MV-4-11 (cell line): ENCODE measurements at places on chromosomes 3 and 15.
A peak's percentile ranks its signal among the peaks of the same experiment; 100 is the strongest.

DNA sequence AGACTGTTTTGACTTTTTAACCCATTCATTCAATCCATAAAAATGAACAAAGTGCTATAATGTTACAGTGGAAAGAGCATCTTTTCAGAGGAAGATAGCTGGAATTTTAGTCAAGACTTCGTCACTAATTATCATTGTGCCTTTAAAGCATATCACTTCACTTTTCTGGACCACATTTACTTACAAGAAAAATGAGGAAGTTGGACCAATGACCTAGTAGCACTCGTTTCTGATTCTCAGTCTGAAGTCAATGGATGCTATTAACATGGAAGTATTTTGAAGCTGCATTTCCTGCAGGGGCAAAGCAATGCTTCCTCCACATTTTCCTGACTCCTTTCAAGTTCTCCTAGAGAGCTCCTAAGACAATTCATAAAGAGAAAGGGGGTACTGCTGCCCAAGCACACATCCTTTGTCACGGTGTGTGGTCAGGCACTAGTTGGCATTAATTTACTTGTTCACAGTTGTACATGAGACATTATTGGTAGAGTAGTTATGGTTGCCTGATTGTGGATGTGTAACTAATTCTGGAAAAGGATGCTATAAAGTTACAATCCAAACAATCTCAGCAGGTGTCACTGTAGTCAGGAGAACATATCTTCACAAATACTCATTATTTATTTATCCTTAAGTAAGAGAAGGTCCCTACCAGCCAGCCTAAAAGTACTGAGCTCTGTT is 1049.1 kb downstream of the FHIT start:
- DNase-seq = peak; percentile 63

GRCh38 chr15:34620814-34621213 is 37.4 kb upstream of the GOLGA8B start:
- peak; percentile 56 for DNase-seq

DNA sequence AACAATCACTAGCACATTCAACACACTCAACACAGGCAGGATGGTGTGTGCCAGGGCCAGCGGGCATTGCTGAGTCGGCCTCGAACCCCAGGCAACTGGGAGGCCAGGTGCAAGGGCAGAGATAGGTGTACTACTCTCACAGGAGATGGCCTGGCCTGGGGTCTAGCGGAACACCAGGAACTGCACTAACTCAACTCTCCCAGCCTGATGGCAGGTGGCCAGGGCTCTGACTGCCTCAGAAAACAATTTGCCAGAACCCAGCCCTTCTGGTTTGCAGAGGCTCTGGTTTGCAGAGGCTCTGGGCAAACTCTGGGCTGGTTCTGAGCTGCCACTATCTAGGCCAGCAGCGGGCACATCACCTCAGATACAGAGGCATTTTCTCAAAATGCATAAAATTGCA is 229.2 kb upstream of the CHRNA7 start:
- DNase-seq = no peak

DNA sequence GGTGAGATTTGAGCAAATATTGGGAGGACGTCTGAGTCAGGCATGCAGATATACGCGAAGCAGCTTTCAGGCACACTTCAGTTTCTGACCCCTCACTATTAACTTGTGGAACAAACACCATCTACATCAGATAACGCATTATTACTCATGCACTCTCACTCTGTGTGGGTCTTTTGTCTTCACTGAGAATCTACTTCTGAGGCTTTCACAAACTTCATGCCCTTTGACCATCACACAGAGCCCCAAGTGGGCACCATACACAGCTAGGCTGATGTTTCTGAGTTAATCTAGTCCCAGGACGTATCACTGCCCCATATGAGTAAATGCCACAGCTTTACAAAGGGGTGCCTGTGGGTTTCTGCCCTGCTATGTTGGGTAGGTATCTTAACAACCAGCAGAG is 39.6 kb upstream of the IP6K2 start:
- DNase-seq = no peak

DNA sequence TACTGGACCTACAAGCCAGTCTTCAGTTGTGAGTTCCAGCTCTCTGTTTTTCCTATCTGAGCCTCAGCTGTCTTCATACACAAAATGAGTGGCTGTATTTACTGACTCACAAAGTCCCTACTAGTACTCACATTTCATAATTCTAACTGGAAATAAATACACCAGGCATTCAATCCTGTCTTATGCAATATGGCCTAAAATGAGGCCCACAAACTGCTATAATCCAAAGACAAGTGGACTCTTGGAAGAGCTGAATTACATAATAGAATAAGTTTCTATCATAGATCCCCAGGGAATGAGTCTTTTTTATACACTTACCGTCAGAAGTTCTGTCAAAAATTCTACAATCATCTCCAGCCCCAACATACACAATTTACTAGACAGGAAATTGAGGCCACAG is 211.9 kb downstream of the LRRN1 start:
- peak; percentile 18 for DNase-seq

GRCh38 chr3:26712211-26713026 is 89.8 kb downstream of the LRRC3B start:
- peak; percentile 46 for DNase-seq

- DNase-seq = no peak
These were observed 153.4 kb upstream of the UMPS start for GRCh38 chr3:124576565-124577493.

DNA sequence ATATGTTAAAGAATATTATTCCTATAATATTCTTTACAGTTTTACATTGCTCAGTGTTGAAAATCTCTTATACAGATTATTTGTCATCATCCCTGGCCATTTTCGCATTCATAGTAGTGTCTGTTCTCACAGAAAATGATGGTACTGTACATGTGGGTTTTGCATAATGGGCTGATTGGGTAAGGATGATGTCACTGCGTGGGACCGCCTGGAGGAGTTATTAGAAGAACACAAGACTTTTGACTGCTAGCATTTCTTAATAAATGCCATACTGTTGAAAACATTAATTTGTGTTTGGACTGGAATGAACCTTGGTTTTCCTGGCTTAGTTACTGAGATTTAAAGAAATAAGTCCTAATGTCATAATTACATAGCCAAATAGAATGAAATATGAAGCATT is 20.3 kb downstream of the LRCH3 start:
- no peak for DNase-seq

DNA sequence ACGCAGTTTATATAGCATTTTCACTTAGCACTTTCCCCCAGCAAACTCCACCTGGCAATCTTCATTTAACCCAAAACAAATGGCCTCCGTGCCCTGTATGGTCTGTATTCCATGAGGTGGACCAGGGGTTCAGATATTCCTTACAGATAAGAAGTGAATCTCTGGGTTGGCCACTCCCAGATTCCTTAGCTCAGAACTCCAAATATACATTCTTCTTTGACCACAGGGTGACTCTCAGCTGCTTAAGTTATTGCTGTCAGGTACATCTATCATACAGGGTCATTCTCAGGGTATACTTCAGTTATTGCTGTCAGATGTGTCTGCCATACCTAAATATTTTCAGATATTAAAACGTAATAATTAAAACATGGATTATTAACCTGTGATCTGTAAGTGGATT is 229.8 kb downstream of the TBL1XR1 start:
- DNase-seq = no peak

- no peak for DNase-seq
These were observed 205.9 kb upstream of the LINGO1 start for GRCh38 chr15:77838595-77838994.

- DNase-seq = no peak
These were observed 56.4 kb downstream of the IQSEC1 start for GRCh38 chr3:13016721-13017255.

GRCh38 chr15:79403501-79403900 is 28.6 kb upstream of the MINAR1 start:
- no peak for DNase-seq

- peak; percentile 60 for DNase-seq
These were observed 22.0 kb downstream of the SLC9A9 start for GRCh38 chr3:143826296-143826695.

GRCh38 chr3:69216981-69217380 is 94.6 kb upstream of the LMOD3 start:
- no peak for DNase-seq

DNA sequence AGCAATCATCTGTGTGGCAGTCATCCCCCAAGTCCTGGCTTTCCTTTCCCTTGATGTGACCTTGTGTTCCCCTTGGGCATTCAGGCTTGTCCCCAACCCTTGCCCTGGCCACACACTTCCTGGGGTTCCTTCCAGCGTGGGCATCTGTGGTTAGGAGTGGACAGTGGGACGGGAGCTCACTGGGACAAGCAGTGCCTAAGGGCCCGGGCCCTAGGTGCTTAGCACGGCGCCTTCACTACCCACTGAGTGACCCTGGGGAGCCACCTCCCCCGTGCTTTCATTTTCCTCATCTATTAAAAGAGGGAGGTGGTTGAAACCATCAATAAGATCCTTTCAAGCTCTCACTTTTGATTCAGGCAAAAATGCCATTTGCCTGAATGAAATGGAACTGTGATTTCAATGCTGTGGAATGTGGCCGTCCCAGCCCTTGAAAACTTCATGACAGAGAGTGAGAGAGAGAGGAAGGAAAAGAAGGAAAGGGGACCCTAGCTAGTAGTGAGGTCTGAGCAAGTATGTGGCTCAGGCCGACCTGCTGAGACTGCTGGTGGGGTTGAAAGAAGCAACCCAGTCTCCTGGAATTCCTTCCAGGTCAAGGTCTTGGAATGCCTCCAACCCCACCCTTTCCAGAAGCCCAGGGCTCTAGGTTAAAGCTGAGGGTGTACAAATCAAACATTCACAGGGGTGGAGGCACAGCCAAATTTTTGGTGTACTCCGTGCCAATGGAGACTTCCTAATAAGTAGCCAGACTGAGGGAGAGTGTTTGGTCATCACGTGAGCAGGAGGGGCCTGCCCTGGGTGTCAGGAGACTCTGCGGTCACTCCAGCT is 302.9 kb downstream of the TLE3 start:
- DNase-seq = no peak

DNA sequence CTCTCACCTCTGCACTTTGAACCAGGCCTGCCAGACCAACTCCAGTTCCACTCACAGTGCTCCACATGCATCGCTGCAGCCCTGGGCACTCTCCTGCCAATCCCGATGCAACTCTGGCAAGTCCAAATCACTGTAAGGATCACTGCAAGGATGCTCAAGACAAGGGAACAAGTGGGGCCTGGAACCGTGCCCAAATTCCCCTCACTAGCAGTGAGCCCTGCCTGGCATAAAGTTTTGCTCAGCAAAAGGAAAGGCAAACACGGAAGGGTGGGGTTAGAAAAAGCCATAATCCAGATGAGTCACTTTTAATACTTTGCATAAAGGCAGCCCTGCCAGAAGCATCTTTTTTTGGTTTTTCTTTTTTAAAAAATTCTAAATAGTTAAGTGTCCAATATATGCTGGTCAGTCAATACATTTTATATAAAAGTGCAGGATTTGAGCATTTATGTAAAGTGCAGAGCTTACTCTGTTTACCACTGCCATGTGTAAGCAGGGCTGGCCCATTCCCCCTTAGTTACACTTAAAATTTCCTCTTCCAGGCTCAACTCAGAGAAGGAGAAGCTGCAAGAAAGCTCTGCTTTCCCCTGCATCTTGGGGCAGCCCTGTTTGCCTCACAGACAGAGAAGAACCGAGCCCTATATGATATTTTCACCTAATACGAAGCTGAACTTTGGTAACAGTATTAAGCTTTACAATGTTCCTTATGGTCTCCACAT is 102.2 kb downstream of the CD47 start:
- peak; percentile 57 for DNase-seq

GRCh38 chr15:52133510-52134220 is 21.1 kb upstream of the BCL2L10 start:
- peak; percentile 22 for DNase-seq

DNA sequence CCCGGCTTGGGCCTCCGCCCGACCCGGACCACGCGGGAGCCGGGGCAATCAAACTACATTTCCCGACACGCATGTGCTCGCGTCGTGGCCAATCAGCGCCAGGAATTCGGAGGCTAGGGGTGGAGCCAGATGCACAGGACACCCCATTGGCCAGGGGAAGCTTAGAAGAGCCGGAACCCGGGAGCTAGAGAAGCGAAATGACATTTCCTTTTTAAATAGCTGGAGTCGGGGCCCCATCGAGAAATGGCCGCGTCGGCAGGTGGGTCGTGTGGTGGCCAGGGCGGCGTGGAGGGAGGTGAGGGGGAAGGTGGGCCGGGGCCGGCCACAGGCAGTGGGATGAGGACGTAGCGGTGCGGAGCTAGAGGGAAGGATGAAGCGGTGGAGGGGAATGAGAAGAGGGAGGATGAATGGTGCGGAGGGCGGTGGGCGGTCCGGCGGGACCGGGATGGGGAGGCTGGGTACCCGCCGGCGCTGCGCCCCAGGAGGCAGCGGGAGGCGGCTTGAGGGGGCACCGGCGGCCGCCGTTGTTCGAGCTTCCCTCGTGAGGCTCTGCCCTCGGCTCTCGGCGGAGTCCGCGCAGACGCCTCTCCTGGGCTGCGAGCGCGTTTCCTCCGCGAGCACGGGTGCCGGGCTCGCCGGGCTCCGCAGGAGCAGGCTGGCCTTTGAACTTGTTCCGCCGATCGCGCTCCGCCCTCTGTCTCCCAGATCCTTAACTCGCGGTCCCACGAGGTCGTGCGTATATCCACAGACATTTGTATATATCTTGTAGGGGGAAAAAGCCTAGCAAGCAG is at the start of gene KBTBD8:
TSS of gene KBTBD8 (plus strand) at position 195 of the 791 bp plus-strand sequence. CDS start at position 244, 49 bp downstream.
- peak; percentile 99 for DNase-seq

- DNase-seq = no peak
These were observed 19.1 kb upstream of the AKAP13 start for GRCh38 chr15:85361323-85361722.

- DNase-seq = no peak
These were observed 421.0 kb upstream of the RBMS3 start for GRCh38 chr3:28859897-28860296.

DNA sequence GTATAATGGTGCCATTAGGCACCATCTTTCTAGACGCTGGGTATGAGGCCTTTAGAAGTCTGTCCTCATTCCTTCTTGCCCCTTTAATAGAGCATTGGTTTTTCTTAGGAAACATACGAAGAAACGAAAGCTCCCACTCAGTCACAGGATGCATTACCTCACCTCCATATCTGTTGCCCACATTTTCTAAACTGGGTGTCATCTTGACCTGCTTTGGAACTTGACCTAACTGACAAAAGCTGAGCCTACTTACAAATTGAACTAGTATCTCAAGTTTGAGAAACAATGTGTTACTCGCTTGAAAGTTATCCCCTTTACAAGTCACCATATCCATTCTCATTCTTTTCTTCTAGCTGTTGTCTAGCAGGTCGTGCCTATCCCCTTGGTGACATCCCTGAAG is 102.7 kb downstream of the VPS8 start:
- DNase-seq = no peak

DNA sequence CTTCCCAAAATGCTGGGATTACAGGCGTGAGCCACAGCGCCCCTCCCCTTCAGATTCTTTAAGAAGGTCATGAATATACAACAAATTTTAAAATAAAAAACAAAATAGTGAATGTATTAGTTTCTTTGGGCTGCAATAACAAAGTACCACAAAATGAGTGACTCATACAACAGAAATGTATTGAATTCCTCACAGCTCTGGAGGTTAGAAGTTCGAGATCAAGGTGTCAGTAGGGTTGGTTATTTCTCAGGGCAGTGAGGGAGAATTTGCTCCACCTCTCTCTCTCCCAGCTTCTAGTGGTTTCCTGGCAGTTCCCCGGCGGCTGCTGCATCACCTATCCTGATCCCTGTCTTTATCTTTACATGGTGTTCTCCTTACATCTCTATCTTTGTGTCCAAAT is 804.0 kb downstream of the ROBO1 start:
- DNase-seq = no peak
